ENCODE measurements at places on chromosomes 1 and 21.

DNA sequence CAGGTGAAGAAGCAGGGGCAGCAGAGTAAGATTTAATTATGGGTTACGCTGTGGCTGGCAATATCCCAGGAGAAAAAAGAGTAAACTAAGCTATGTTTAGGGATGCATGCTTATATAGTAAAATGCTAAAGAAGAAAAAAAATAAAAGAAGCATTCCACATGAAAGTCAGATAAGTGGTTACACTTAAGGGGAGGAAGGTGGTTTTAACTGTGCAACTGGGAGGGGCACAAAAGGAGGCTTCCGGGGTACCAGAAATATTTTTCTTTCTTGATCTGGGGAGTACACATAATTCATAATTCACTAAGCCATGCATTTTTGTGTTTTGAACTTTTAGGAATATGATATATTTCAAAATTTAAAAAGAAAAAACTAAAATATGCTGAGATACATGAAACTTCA lies 39.5 kb downstream of the USP48 start:
- DNase-seq: no peak

- DNase-seq: no peak
Observed at GRCh38 chr1:67612788-67613241, 72.2 kb upstream of the GADD45A start.

DNA sequence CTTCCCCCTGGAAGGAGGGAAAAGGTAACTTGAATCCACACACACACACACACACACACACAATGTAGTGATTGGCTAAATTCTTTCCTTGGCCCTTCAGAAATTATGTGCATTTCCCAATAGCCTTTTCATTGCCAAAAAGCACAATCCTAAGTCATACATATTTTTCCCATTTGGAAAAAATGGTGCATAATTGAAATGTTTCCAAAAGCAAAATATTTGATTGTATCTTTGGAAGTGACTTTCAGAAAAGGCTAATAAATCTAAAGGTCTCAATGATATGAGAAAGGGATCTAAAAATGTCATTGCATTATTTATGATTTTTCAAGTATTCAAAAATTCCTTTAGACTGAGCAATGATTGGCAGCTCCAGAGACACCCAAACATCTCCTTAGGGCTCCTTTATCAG lies 43.5 kb upstream of the NEK7 start:
- DNase-seq: no peak

GRCh38 chr1:3087049-3087448 lies 18.0 kb downstream of the PRDM16 start:
- no peak for DNase-seq

DNA sequence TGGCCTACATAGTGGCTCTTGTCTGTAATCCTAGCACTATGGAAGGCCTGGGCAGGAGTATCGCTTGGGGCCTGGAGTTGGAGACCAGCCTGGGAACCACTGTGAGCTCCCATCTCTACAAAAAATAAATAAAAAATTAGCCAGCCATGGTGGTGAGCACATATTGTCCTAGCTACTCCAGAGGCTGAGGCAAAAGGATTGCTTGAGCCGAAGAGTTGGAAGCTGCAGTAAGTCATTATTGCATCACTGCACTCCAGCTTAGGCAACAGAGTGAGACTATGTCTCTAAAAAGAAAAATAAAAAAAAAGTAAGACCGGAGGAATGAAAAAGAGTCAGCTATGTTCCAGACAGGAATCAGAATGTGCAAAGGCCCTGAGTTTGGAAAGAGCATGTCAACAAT lies 115.3 kb downstream of the CYYR1 start:
- no peak for DNase-seq

DNA sequence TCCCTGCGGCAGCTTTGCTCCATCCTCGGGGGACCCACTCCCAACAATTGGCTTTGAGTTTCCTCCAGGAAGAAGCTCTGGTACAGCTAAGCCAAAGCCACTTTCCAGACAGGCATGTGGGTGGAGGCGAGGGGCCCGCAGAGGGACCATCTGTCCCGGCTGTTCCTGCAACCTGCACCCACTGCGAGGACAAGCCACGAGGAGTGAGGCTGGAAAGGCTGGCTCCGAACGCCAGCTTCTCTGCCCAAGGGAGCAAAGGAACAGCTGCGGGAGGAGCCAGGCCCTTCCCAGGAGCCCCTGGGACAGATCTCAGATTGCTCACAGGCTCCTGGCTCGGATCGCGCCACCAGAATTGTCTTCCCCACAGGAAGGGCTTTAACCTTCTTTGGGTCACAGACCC lies 28.3 kb upstream of the PEF1 start:
- no peak for DNase-seq

DNA sequence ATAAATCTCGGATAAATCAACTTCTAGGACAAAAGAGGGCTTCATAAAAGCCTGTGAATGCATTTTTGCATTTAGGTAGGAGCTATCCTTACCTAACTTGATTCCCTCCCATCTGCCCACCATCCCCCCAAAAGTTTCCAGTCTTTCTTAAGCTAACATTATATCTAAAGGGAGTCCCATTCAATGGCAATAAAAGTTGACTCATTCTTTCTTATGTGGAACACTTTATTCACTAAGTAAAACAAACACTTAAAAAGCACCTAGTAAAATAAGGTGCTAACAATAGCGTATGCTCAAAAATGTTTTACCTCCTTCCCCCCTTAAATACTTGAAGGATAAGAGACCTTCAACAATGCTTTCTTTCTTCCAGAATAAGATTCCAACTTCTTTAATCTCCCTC lies 83.8 kb downstream of the GON4L start:
- DNase-seq: no peak

- DNase-seq: no peak
Observed at GRCh38 chr1:26953374-26953773, 6.9 kb downstream of the KDF1 start.

DNA sequence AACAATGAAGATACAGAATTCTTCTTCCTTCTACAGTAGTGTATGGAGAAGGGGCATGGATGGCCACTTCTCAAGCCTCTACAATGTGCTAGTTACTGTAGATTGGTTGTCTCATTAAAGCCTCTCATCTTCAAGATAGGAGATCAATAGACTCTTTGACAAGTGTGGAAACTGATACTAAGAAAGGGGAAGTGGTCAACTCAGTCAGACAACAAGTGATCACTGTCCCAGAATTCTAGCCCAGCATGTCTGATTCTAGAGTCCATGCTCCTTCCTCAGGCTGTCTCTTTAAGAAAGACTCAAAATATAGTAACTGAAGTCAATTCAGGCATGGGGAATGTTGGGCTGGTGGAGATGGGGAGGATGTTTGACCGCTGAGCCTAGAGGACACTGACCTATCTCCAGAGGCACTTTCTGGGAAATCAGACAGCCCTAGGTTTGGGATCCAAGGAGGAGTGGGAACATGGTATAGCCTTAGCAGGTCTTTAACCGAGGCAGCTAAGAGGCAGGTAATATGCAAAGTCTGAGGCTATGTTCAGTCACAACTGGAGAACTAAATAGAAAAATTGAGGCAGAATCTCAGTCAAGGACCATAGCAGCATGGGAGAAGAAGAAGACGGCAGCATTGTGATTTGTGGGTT lies 39.3 kb upstream of the EYA3 start:
- no peak for DNase-seq

DNA sequence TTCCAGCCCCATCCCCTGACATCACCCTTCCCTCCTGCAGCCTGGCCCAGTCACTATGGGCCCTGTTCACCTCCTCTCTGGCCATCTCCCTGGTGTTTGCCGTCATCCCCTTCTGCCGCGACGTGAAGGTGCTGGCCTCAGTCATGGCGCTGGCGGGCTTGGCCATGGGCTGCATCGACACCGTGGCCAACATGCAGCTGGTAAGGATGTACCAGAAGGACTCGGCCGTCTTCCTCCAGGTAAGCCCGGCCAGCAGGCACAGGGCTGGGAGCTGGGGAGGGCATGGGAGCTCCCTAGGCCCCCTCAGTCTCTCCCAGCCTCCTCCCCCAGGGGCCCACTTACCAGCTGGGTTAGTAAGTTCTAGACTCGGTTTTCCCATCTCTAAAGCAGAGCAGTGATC lies 52.1 kb downstream of the ELK4 start:
- DNase-seq: no peak

GRCh38 chr1:76137746-76138145 lies 63.2 kb downstream of the ST6GALNAC3 start:
- no peak for DNase-seq

GRCh38 chr1:76784502-76784901 lies 82.8 kb upstream of the ST6GALNAC5 start:
- no peak for DNase-seq

GRCh38 chr1:94039871-94040569 lies 80.9 kb downstream of the ABCA4 start:
- DNase-seq: no peak

- no peak for DNase-seq
Observed at GRCh38 chr1:230869500-230869899, 1.2 kb upstream of the C1orf198 start.

- no peak for DNase-seq
Observed at GRCh38 chr21:28099001-28099705, 893.5 kb downstream of the LTN1 start.

GRCh38 chr21:15483138-15483780 lies 246.5 kb upstream of the USP25 start:
- DNase-seq: peak; percentile 76

GRCh38 chr1:220922951-220923350 lies 43.7 kb downstream of the HLX start:
- DNase-seq: no peak

DNA sequence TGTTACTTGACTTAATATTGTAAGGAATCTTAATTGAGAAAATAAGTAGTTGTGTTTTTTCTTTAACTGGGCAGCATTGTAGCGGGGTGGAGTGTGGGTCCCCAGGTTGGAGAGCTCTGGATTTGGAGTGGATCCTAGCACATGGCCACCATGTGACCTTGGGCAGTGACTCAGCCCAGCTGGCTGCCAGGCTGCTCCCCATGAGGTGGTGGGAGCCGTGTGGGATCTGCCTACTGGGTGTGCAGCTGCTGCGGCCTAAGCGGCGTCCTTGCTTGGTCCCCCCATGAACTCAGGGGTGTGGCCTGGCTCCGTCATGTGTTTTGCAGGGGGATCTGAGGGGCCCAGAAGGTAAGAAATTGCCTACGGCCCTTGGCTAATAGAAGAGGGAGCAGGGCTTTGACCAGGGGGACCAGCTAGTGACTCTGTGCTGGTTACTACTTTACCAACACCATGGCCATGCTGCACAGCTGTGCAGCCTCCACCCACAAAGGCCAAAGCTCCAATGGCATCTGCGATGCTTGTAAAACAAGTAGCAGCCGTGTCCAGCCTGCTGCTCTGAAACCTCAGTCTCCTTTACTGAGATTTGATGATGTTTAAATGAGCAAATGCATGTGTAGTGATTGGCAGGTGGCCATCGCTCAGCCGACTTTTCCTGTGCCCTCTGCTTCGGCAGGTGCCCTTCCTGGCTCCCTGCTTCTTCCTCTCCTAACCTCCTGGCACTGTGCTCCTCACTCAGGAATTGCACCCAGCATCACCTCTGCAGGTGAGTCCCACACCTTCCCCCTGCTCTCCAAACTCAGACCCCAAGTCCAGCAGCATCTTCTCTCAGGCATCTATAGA lies 68.3 kb downstream of the ADARB1 start:
- DNase-seq: no peak

DNA sequence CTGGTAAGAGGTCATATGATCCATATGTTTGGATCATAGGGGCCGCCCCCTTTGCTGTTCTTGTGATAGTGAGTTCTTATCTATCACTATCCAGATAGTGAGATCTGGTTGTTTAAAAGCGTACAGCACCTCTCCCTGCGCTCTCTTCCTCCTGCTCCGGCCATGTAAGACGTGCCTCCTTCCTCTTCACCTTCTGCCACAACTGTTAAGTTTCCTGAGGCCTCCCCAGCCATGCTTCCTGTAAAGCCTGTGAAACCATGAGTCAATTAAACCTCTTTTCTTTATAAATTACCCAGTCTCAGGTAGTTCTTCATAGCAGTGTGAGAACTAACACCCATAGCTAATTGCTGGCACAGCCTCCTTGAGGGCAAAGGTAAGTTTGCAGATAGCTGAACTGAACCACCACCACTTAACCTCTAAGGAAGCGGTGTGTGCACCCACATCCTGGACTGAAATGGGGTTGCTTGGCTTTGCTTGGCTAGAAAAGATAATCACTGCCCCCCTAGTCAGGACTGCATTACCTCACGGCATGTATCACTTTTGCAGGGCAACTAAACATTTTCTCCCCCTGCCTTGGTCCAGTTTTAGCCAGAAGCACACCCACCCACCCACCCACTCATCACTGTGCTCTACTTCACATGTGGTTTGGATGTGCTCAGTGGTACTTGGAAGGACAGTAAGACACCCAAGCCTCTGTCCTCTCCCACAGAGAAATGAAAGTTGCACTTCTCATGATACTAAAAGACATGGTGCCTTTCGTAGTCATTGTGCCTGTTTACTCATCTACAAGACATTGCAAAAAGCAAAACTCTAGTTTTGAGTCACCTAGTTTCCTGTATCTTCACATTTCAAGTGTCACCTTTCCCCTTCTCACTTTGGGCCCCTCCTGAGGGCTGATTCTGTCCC lies 23.1 kb upstream of the PTAFR start:
- DNase-seq: peak; percentile 70

GRCh38 chr1:202157945-202158344 lies 2.5 kb downstream of the PTPN7 start:
- no peak for DNase-seq

DNA sequence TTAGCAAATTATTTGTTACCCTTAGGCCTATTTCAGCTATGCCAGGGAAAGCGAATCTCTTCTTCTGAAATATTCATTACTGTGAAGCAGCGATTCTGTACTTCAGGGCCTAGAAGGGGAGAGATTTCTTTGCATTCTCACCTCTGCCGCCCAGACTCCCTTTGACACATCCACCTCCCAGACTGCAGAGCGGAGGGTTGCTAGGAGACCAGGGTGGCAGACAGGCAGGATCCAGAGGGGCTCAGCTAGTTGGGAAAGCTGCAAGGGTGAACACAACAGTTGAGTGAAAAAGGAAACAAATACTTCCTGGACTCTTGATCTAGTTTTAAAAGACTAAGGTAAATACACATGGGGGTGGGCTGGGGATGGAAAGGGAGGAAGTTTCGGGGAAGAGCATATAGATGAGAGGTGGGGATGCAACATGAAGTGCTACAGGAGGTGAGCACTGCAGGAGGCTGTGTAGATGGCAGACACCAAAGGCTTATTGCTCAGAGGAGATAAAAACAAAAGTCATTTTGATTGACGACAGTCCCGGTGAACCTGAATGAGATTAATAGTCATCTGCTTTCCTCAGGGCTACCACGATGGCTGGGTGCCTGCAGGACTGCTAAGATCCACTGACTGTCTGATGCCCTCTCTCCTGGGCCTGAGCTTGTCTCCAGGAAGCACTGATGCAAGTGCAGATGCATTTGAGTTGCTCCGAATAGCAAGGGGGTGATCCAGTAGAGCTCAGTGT lies 26.4 kb upstream of the RAB3GAP2 start:
- DNase-seq: no peak

DNA sequence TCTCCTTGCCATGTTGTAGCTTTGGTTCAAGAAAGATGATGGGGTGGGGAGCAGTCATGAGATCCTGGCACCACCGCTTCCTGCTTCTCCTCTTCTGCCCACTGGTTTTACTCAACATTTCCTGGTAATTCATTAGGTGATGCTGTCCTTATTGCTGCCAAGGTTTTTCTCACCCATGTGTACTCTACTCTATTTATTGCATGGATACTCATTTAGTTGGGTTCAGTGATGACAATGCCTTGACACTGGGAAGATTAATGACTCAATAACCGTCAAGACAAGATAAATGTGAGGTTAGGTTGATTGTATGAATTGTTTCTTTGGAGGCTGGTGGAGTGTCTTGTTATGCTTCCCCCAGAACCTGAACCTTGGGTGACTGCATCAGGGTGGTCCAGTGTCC lies 484.2 kb downstream of the SIPA1L2 start:
- DNase-seq: no peak

- no peak for DNase-seq
Observed at GRCh38 chr21:40841524-40842196, 5.3 kb downstream of the DSCAM start.

GRCh38 chr1:238492271-238492670 lies 601.5 kb upstream of the ZP4 start:
- no peak for DNase-seq

All from CD4-positive, alpha-beta T cell treated with Interleukin-6 at 100 ng/mL for 8 hours (primary cell).